ENCODE measurements at places on chromosomes 2 and 18.

GRCh38 chr18:8747440-8747937, 42.1 kb downstream of the MTCL1 start:
- DNase-seq, result no peak

DNA sequence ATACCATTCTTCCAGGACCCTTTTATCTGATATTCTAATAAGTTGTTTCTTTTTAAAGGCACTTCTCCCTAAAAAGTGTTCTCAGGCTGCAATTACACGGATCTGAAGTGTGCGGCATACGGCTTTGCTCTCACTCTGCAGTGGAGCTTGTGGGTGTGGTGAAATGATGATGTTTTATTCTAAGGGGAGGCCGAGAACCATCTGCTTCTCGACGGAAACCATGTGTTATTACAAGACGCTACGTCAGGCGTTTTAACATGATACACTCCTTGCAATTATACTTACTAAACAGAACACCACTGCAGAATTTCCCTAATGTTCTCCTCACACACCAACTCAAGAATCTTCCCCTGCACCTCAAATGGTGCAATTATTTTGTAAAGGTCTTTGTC, 34.9 kb upstream of the CTDP1 start:
- no peak for DNase-seq

DNA sequence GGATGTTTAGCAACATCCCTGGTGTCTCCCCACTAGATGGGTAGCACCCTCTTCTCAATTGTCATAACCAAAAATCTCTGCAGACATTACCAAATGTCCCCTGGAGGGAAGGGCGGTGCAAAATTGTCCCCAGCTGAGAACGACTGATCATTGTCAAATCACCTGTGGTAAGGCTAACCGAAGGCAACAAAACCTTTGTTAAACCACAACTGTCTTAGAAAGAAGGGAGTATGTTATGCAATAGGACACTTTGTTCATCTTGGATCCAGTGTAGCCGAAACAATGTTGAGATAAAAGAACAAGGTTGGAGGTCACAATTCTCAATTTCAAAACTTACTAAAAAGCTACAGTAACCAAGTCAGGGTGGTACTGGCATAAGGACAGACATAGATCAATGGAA, 50.3 kb upstream of the ST3GAL5 start:
- DNase-seq, result no peak

DNA sequence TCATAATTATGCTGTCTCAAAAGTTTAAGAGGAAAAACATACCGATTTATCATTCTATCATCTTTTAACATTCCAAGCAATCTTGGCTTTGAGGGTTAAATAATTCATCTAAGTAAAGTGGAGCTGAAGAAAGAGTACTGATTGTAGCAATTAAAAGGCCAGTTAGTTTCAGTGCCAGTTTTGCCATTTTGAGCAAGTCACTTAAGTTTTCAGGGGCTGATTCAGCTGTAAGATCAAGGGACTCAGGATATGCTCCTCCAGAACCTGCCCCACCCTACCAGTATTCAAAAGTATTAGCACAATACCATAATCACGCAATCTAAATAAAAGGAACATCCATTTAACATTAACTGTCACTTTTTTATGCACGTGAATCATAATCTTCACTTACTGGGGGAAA, 1.9 kb downstream of the SS18 start:
- DNase-seq, result no peak

DNA sequence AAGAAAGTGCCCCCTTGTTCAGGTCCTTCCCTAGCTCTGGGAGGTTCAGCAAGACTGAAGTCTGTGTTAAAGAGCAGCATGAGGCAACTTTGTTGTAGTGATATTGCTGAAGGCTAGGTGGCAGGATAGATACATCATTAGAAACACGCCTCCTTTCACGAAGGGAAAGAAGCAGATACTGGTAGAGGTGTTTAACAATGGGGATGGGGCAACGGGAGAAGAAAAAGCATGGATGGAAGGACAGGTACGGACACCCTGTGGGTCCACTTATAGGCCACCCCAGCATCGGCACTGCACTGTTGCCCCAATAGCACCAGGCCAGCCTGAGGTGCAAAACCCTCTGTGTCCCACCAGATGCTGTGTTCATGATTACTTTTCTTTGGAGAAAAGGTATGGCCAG, 3.5 kb upstream of the IGFBP5 start:
- DNase-seq, result no peak

- DNase-seq, result no peak
These were observed 37.2 kb downstream of the CREG2 start for GRCh38 chr2:101349893-101350662.
